ENCODE measurements at places on chromosomes 2 and 18. TPM values are rescaled to one million over a fixed set of nuclear protein-coding genes. Genes with fewer than 3 reads are reported as not detected.

The UGT1A5 gene
- 0.14 TPM for polyA plus RNA-seq

The B3GNT7 gene
- polyA plus RNA-seq: 1.8 TPM

The CNDP1 gene
- polyA plus RNA-seq: 0.64 TPM

The WDPCP gene
- polyA plus RNA-seq: 5.5 TPM

The EVX2 gene
- polyA plus RNA-seq: not detected

All from thymus (tissue), 14 donors.